Activated T-helper 2 cell treated with anti-CD3 and anti-CD28 coated beads, Interferon-gamma antibody, Interleukin-2, Interleukin-4, amounts not matched to agents 10 μg/mL and 5 μg/mL and 100 μg/mL, durations not matched to agents 14 hours and 24 hours and 36 hours (primary cell): ENCODE measurements at places on chromosomes 11 and 22.

DNA sequence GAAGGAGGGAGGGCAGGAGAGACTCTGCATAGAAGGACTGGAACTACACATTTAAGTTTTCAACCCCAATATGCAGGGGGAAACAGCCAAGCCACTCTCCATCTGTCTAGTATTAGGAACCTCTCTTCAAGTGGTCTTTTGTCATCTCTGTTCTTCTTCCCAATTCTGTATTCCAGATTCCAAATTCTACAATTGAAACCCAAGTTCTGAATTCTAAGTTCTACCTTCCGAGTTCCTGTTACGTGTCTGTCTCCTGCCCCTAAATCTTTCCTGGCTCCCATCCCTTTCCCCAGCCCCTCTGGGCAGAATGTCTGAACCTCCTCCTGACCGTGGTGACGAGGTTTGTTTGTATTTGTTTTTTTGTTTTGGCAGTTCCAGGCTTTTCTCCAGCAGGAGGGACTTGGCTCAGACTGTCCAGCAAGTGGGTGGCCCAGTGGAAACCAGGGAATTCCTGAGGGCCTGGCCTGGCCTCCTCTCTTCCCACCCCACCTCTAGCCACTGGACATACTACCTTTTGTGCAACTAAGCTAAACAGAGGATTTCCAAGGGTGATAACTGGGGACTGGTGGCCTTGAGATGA lies 1.6 kb upstream of the THOC5 start:
- no peaks in the 10 kb centered on the region for H3K27me3 ChIP-seq
- H3K27ac ChIP-seq, result no peak overlapping the region
- DNase-seq, result no peak
- H3K36me3 ChIP-seq, result peaks cover 28% of the 10 kb centered on the region
- H3K4me1 ChIP-seq, result peaks cover 4% of the 10 kb centered on the region

DNA sequence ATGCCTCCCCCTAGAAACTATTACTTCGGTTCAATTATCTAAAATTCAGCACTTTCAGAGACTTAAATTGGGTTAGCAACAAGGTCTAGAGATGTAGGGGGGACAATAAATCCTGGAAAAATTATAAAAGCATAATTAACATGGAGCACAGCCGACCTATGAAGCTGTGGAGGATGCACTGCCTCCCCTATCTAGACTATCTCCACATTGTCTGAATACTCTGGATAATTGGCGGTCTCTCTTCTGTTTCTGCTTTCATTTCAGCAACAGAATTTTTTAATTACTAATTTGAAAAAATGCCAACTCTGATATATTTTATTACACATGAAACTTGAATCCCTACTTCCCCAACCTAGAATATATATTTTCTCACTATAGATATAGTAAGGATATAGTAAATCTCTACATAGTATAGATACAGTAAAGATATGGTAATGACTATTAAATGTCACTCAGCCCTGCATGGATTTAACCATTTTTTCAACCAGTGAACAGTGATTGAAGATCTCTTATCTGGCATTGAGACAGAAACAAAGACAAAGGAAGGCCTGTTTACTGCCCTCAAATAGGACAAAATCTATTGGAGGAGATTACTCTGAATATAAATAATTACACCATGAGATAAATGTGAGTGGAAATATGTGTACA lies 157.6 kb downstream of the BLID start:
- DNase-seq, result no peak
- H3K27me3 ChIP-seq, result no peaks in the 10 kb centered on the region
- H3K4me3 ChIP-seq, result no peak overlapping the region
- H3K4me1 ChIP-seq, result no peaks in the 10 kb centered on the region
- H3K36me3 ChIP-seq, result no peaks in the 10 kb centered on the region

DNA sequence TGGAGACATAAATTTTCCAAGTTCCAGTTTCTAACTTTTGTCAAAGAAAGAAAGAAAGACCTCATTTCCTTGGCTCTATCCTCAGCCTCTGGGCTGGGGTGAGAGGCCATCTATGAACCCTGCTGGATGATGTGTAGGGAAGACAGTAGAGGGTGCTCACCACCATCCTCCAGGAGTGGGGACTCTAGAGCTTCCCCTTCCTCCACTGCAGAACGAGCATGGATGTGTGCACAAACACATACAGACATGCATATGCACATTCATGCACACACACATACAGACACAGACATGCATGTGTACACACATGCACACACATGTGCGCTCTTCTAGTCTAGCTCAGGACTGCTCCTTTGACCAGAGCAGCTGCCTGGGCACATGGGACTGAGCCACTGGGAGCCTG lies 565.8 kb downstream of the BUD13 start:
- H3K27me3 ChIP-seq, result peaks cover 3% of the 10 kb centered on the region
- DNase-seq, result no peak
- H3K4me1 ChIP-seq, result no peaks in the 10 kb centered on the region

GRCh38 chr11:20011307-20011951 lies 148.8 kb downstream of the DBX1 start:
- DNase-seq, result no peak
- H3K4me1 ChIP-seq, result no peaks in the 10 kb centered on the region
- H3K27me3 ChIP-seq, result peaks cover 9% of the 10 kb centered on the region
- no peak overlapping the region for H3K27ac ChIP-seq
- no peaks in the 10 kb centered on the region for H3K36me3 ChIP-seq

GRCh38 chr11:64444838-64445441 lies 86.0 kb downstream of the RPS6KA4 start:
- H3K36me3 ChIP-seq, result no peaks in the 10 kb centered on the region
- no peak overlapping the region for H3K4me3 ChIP-seq
- H3K27ac ChIP-seq, result no peak overlapping the region
- H3K4me1 ChIP-seq, result peaks cover 15% of the 10 kb centered on the region
- peaks cover 25% of the 10 kb centered on the region for H3K27me3 ChIP-seq

DNA sequence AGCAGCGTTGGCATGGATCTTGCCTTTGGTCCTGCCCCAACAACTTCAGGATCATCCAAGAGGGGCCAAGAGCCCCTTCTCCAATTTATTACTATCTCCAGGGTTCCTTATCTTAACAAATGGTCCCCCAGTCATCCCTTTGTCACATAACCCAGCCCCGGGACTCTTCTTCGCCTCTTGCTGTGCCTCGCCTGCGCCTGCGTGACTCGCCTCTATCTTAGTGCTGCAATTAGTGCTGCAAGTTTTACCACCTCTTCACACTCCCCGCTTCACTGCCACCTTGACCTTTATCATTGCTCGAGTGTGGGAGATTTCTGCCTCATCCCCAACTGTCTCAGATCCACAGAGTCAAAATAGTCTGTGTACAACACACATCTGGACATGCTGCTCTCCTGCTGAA lies 4.0 kb upstream of the IGSF22 start:
- no peak overlapping the region for H3K4me3 ChIP-seq
- H3K27ac ChIP-seq, result no peak overlapping the region
- H3K27me3 ChIP-seq, result peaks cover 5% of the 10 kb centered on the region
- H3K36me3 ChIP-seq, result no peaks in the 10 kb centered on the region
- DNase-seq, result no peak

GRCh38 chr11:126335463-126335760 lies 20.1 kb upstream of the ST3GAL4 start:
- H3K27me3 ChIP-seq, result no peaks in the 10 kb centered on the region
- DNase-seq, result no peak
- H3K4me1 ChIP-seq, result peaks cover 22% of the 10 kb centered on the region
- no peak overlapping the region for H3K27ac ChIP-seq

DNA sequence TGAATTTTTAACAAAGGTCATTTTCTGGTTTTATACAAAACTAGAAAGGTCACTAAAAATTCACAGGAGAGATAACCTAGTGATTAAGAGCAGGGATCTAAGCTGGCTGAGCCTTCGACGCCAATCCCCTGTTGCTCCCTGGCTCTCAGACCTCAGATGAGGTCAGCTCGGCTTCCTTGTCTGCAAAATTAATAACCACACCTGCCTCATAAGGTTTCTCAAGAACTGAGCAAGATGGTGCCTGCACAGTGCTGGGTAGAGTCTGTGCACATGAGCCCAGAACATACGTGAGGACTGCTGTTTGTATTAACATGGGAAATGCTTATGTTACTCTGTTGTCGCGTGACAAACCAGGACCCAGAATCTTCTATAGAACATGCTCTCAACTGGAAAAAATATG lies 24.4 kb upstream of the CD5 start:
- H3K36me3 ChIP-seq, result peaks cover 83% of the 10 kb centered on the region
- H3K27me3 ChIP-seq, result no peaks in the 10 kb centered on the region
- H3K27ac ChIP-seq, result peak overlapping the region; percentile 96
- DNase-seq, result no peak
- H3K4me1 ChIP-seq, result peaks cover 88% of the 10 kb centered on the region
